ENCODE measurements at places on chromosomes 5 and 9.

DNA sequence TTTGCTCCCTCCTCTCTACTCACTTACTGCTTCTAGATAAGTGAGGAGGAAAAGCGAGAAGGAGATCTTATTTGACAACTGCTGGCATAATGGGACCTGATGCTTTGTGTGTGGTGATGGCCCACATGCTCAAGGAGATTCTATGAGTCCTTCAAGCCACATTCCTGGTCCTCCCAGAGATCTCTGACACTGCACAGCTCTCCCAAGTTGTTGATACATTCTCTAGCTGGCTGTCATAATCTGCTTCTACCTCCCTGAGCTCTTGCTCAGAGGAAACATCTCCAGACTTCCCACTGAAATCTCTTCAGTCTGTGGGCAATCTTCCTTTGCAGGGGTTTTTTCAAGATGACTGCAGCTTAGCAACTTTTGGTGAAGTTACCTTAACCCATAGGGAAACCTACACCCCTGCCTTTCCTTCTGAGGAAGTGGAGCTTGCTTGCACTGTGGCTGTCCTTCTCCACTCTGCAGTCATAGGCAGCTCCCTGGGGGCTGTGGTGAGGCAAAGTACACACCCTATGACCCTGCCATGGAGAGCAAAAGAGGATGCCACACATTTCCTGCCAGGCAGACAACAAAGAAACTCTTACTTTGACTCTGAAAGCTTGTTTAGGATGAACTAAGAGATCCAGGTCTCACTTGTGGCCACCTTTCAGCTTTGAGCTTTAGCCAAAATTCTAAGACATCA is 163.8 kb downstream of the TMEM38B start:
- DNase-seq, result no peak

DNA sequence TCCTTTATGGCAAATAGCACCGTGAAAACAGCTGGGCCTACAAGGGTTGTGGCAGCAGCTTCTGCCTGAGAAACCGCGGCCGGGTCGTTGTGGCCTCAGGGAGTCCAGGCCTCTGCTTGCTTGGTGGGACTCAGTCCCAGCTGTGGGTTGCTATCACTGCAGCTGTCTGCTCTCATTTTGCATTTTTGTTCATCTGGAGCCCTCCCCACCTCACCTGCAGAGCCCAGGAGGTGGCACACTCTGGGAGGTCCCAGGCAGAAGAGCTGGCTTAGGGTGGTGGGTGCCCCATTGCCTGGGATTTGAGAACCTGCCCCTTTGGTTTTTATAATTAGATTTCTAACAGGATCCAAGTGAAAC is 138.4 kb downstream of the GADD45G start:
- no peak for DNase-seq

DNA sequence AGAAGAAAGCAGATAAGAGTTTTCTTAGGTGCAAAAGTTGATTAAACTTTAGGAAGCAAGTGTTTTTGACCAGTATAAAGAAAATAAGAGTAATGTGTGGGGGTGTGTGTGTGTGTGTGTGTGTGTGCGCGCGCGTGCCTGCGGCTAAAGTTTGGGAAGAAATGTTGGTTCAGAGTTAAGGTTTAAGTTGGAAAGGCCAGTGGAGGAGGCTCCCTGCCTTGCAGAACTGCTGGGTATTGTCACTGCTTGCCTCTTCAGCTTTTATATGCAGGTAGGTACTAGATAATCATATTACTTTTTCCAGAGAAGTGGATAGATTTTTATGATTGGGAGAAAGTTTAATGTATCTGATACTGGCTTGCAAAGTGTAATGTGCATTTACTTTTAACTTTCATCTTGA is 2.0 kb downstream of the PIK3R1 start:
- no peak for DNase-seq

GRCh38 chr5:116494784-116495450 is 79.7 kb downstream of the SEMA6A start:
- peak; percentile 33 for DNase-seq

- DNase-seq, result no peak
Measured at GRCh38 chr5:14135621-14136020, 7.5 kb upstream of the TRIO start.

DNA sequence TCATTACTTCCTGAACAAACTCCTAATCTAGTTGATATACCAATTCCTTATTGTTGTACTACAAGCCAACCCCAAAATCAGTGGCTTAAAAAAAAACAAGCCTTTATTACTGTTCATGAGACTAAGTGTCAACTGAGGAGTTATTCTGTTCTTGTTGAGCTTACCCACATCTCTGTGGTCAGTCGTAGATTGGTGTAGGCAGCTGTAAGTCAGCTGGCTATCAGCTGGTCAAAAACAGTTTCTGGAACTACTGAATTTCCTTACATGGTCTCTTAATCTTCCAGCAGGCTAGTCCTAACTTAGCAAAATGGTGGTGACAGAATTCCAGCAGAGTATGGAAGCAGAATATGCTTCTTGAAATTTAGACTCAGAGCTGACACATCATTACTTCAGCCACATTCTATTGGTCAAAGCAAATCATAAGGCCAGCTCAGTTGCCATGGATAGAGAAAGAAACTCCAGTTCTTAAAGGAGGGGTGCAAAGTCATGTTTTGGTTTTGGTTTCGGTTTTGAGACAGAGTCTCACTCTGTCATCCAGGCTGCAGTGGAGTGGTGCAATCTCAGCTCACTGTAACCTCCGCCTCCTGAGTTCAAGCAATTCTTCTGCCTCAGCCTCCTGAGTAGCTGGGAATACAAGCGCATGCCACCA is 386.1 kb upstream of the MPDZ start:
- DNase-seq, result peak; percentile 38

GRCh38 chr5:158591301-158591863 is 508.3 kb downstream of the EBF1 start:
- DNase-seq, result peak; percentile 60

DNA sequence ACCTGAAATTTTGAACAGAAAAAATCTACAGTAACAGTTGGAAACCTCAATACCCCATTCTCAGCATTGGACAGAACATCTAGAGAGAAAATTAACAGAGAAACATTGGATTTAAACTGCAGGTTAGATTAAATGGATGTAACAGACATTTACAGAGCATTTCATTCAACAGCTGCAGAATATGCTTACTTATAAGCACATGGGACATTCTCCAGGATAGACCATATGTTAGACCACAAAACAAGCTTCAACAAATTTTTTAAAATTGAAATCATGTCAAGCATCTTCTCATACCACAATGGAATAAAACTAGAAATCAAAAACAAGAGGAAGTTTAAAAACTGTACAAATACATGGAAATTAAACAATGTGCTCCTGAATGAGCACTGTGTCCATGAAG is 316.3 kb downstream of the FAM170A start:
- DNase-seq, result no peak

- no peak for DNase-seq
Measured at GRCh38 chr5:84487963-84488362, 103.3 kb upstream of the EDIL3 start.

- no peak for DNase-seq
Measured at GRCh38 chr5:148653836-148654781, at the start of gene HTR4. Gene HTR4 (minus strand): TSS chr5:148654527. CDS start chr5:148637014, 17,513 bp downstream.
